ENCODE measurements at places on chromosomes 11 and 22. TPM values are rescaled to one million over a fixed set of nuclear protein-coding genes. Genes with fewer than 3 reads are reported as not detected.

Gene ZNF280B
- polyA plus RNA-seq, result not detected

Gene ANO5
- 1.8 TPM for polyA plus RNA-seq

Gene OR10A2
- not detected for polyA plus RNA-seq

Gene NCAM1
- 0.67 TPM for polyA plus RNA-seq

Gene FAM227A
- not detected for polyA plus RNA-seq

Gene OR2AG1
- polyA plus RNA-seq, result not detected

Gene BANF1
- 193 TPM for polyA plus RNA-seq

Gene TSGA10IP
- 0.07 TPM for polyA plus RNA-seq

Gene KCTD14
- polyA plus RNA-seq, result 11.1 TPM

Gene POU2AF2
- 1.00 TPM for polyA plus RNA-seq

Gene TYR
- not detected for polyA plus RNA-seq

Gene ST13
- polyA plus RNA-seq, result 143 TPM

Gene HEPHL1
- polyA plus RNA-seq, result 0.74 TPM

Gene HINFP
- polyA plus RNA-seq, result 24.4 TPM

Gene CECR2
- polyA plus RNA-seq, result under 0.01 TPM

Gene RFPL3
- not detected for polyA plus RNA-seq

Gene DLG2
- polyA plus RNA-seq, result 0.81 TPM

Gene CBLIF
- polyA plus RNA-seq, result not detected

Gene LMO1
- 0.04 TPM for polyA plus RNA-seq

Gene RASGRP2
- 14.6 TPM for polyA plus RNA-seq

Gene SEPTIN5
- polyA plus RNA-seq, result 2.2 TPM

Gene PAMR1
- 4.9 TPM for polyA plus RNA-seq

Gene MYO18B
- polyA plus RNA-seq, result 1.1 TPM

Gene HARBI1
- polyA plus RNA-seq, result 3.1 TPM

Gene XRCC6
- 143 TPM for polyA plus RNA-seq

Gene OR4A16
- not detected for polyA plus RNA-seq

Gene PPP6R2
- 38.2 TPM for polyA plus RNA-seq

Gene SHANK2
- polyA plus RNA-seq, result 5.1 TPM

Gene ARHGEF17
- 54.8 TPM for polyA plus RNA-seq

Gene CAVIN3
- polyA plus RNA-seq, result 29.6 TPM

Gene MOV10L1
- polyA plus RNA-seq, result 2.1 TPM

Data from small intestine (tissue), 16 donors.